A549 treated with ZK216348 at 1 μM for 4 hours (cell line): ENCODE measurements at places on chromosomes 5 and 9. TPM values are rescaled to one million over a fixed set of nuclear protein-coding genes. Genes with fewer than 3 reads are reported as not detected.

The PTBP3 gene
- 15.8 to 33.9 TPM (median 32.0 TPM) in 5 replicates for total RNA-seq

The ST6GALNAC6 gene
- 19.1 to 27.6 TPM (median 21.0 TPM) in 5 replicates for total RNA-seq

The DELE1 gene
- 38.5 to 65.4 TPM (median 56.0 TPM) in 5 replicates for total RNA-seq

The GARIN3 gene
- not detected in 5 replicates for total RNA-seq

The PFN3 gene
- not detected in 5 replicates for total RNA-seq

The FAM153A gene
- total RNA-seq: not detected in 5 replicates

The DBH gene
- not detected in 5 replicates for total RNA-seq

The PDLIM4 gene
- total RNA-seq: 0.47 to 1.2 TPM (median 0.63 TPM) in 5 replicates

The CEL gene
- total RNA-seq: 0.51 to 1.3 TPM (median 0.83 TPM) in 5 replicates
